ENCODE measurements at places on chromosomes 11 and 22.

GRCh38 chr11:77654770-77655434 lies 17.3 kb upstream of the CLNS1A start:
- DNase-seq: no peak

DNA sequence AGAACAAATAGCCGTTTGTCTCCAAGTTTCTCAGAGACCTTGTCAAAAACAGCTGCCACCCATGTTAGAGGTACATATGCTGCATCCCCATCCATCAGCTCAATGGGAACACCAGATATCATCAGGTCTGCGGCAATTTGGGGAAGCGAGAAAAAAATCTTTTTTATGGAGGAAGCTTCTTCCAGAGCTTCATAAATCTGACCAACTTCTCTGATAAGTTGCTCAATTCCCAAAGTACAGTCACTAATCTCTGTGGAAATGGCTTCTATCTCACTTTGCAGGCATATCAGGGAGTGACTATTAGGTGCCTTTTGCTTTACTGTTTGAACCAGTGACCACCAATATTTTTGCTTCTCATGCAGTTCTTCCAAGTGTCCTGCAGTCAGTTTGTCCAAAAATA lies 34.3 kb upstream of the MRPL17 start:
- DNase-seq: no peak

GRCh38 chr11:4626207-4627099 lies 10.8 kb upstream of the OR51D1 start:
- DNase-seq: no peak

GRCh38 chr11:122393209-122393860 lies 262.2 kb upstream of the UBASH3B start:
- DNase-seq: no peak

All from cerebellar nuclear complex (tissue), 1 donor.